ENCODE measurements at places on chromosomes 1 and 21.

DNA sequence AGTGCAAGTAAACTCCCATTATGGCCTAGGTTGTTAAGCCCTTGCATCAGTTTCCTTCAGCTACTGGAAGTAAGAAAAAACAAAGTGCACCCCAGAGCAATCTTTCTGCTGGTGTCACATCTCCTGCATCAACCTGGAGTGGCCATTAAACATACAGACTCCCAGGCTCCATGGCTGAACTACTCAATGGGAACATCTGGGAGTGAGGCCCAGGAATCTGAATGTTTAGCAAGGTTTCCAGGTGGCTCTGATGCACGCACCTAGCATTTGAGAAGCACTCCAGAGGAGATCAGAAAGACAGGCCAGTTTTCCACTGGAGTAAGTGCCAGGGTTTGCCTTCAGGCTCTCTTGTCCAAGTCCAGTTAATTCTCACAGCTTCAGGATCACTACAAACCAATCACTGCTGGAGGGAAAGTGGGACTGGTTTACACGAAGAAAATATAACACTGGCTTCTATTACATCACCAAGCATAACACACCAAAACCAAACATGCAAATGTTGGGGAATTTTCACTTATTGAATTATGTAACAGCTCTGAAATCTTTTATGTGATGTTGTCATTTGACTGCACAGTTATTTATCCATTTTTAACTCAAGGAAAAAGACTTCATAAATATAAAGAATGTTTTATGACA lies 22.3 kb upstream of the ABCA4 start:
- DNase-seq = no peak

DNA sequence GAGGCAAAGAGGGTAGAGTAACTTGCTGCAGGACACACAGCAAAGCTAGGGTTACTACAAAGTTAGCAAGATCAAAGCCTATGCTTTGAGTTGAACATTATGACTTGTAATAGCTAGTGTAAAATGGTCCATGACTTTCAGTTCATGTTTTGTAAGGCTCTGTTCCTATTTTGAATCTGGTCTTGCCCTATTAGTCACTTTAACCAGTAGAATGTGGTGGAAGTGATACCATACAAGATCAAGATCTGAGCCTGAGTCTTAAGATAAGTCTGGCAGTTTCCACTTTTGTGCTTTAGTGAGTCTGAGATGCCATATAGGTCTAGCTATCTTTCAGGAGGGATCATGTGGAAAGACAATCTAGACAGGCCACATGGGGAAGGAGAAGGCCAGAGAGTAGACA lies 282.1 kb upstream of the BRINP3 start:
- DNase-seq = peak; percentile 2

- DNase-seq = no peak
Measured at GRCh38 chr1:32716312-32717148, 14.0 kb upstream of the SYNC start.

DNA sequence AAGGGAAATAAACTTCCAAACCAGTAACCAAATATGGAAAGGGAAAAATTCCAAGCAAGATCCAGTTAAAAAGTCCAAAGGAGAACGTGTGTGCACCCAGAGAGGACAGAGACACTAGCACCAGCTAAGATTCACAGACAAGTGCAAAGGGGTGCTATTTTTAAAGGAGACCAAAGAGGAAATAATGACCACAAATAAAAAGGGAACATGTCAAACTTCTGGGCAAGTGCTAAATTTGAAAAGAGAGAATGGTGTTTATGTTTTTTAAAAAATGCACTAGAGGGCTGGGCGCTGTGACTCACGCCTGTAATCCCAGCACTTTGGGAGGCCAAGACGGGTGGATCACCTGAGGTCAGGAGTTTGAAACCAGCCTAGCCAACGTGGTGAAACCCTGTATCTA lies 8.6 kb downstream of the JAM2 start:
- DNase-seq = no peak

GRCh38 chr1:150574260-150575071 lies 4.9 kb downstream of the MCL1 start:
- DNase-seq = no peak

DNA sequence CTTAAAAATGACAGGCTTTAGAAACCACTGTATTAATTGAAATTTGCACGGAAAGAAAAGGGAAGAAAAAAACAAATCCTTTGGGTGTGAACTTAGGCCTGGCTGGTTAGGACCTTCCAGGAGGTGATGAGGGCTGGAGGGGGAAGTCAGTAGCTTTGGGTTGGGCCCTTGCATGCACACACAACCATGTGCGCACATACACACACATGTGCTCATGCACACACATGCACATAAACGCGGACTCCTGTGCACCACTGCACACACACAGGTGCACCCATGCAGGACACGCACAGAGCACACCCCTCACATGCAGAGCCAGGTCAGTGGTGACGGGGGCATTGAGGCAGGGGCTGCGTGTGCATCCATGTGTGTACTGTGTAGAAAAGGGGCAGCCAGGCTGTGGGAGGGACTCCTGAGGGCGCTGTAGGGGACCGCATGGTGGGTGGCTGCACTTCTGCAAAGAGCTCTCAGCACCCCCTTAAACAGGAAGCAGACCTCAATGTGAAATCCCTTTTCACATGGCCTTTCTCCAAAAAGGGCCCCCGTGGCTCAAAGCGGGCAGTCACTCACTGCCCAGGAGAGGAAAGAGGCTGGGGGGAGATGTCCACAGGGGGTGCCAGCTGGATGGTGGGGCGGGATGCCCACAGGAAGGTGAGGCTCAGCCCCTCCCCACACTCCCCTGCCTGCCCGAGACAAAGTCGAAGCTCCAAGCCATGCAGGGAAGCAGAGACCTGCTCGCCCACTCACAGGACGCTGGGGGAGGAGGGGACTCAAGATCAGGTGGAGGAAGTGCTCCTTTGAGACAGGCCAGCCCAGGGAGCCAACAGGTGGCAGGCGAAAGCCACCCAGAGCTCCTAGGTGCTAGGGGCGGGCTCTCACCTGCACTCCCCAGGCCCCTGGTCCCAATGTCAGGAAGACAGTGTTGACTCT lies 95.2 kb downstream of the ITPKB start:
- DNase-seq = peak; percentile 80

DNA sequence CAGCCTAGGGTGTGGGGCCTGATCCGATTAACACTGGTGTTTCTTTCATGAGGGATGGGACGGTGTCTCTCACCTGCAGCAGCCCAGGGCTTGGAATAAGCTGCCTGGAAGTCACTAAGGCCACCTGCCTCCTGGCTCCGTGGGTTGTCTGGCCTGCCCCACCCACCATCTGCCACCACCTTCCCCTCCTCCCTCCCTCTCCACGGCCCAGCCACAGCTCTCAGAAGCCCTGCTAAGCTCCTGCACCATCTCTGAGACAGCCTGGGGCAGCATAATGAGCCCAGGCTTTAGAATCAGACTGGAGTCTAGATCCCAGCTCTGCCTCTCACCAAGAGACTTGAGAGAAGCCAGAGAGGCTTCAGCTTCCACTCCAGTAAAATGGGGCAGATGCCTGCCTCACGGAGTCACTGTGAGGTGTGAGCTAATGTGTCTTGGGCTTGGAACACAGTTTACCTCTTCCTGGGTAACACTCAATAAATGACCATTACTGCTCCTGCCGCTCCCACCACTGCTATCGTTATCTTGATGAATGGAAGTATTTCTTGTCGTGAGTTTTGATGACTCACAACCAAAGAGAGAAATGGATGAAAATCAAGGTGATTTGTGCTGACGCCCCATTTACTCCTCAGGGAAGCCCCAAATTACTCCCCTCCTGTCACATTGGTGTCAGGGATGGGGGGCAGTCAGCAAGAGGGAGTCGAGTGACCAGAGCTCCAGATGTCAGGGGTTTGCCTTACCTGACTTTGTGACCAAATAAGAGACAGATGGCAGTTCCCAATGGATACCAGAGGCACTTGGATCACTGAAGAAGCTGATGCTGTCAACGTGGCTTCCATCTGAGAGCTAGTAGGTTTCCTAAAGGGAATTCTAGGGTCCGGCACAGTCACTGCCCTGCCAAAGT lies 23.5 kb upstream of the C1QA start:
- DNase-seq = no peak

DNA sequence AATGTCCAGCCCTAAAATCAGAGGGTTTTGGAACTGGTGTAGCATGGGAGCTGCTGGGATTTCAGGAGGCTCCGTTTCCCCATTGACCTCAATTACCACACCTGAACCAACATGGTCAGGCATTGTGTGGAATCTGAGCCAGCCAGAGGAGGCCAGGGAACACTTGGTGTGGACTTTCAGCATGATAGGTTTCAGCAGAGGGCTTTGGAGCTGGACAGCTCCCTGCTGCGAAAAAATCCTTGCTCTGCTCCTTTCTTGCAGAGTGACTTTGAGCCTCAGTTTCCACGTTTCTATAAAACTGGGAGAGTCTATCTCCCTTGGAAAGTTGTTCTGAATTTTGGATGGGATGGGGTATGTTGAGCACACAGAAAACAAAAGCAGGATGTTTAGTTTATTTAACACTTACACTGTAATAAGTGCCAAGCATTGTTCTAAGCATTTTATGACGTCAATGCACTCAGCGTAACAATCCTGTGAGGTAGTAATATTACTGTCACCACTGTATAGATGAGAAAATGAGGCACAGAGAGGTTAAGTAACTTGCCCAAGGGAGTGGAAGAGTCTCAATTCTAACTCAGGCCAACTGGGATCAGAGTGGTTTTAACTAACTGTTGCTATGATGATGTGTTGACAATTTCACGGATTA lies 168.0 kb downstream of the GRIK3 start:
- DNase-seq = no peak

DNA sequence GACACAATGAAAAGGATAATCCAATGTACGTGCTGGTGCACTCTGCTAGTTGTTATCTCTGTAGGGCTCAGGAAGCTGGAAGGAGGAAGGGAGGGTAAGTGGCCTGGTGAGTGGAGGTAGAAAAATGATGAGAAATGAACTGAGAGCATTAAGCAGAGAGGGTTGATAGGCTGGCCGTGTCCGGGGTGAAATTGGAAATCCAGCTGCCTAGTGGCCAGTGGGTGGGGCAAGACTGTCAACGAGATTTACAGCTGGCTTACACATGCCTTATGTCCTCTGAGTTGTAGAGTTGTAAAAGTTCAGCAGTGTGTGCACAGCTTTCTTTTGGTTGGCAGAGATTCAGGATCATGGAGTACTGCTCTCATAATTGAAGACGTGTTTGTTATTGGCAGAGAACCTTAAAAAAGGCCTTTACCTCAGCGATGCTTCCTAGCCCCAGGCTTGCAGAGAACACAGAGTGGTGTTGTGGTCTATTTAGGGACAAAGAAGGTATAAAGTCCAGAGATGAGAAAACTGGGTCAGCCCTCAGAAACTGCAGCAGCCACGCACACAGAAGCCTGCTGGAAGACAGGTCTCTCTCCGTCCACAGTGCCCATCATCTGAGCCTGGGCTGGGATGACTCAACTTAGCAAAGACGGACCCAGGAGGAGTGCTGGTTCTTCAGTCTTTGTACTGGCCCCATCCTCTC lies 132.4 kb downstream of the EDEM3 start:
- no peak for DNase-seq

GRCh38 chr1:102937401-102937800 lies 170.9 kb downstream of the COL11A1 start:
- DNase-seq = no peak

DNA sequence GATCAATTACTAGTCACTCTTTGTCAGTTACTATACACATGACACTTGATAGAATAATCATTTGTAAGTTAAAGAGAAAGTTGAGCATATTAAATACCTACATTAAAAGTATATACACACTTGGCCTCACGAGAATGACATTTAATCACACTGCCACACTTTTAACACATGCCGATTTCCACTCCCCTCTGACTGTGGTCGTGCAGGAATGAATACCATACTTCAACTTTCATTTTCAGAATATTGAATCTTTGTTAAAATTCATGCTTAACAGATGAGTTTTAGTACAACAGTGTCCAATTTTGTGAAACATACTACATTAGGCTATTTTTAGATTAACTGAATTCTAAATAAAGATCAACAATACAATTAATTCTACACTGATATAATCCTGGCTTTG lies 78.2 kb upstream of the SDC3 start:
- no peak for DNase-seq

GRCh38 chr1:49234988-49235387 lies 458.3 kb upstream of the BEND5 start:
- DNase-seq = no peak

- DNase-seq = no peak
Measured at GRCh38 chr1:205060746-205061145, 17.7 kb downstream of the CNTN2 start.

GRCh38 chr1:180026556-180026955 lies 71.9 kb downstream of the CEP350 start:
- no peak for DNase-seq

DNA sequence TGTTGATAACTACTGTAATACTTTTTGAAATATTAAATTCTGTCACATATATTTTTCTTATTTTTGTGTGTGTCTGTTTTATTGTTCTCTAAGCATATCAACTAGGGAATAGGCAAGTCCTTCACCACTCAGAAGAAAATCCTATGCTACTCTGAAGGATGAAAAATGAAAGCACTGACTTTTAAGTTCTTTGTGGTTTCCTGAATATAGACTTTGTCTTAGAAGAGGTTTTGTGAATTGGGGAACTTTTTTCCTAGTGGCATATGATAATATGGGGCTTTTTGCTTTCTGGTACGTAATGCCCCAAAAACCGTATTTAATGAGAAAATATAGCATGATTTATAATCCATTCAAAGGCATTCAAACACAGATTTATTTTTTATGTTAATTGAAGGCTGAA lies 136.0 kb downstream of the SNX7 start:
- no peak for DNase-seq

DNA sequence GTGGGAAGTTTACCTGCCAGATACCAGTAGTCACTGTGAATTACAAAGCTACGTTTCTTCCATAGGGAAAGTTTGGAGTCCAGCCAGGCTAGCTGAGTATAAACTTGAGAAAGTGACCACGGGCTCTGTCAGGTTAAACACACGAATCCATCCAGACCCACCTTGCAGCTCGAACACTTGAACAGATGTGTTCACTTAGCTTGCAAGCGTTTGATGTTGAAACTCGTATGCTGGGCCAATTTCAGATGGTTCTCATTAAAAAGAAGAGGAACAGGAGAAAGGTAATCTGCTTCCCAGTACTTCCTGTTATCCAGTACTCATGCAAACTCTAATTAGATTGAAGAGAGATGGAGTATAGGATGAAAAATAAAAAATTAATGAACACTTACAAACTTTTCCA lies 636.4 kb downstream of the SMYD3 start:
- no peak for DNase-seq

DNA sequence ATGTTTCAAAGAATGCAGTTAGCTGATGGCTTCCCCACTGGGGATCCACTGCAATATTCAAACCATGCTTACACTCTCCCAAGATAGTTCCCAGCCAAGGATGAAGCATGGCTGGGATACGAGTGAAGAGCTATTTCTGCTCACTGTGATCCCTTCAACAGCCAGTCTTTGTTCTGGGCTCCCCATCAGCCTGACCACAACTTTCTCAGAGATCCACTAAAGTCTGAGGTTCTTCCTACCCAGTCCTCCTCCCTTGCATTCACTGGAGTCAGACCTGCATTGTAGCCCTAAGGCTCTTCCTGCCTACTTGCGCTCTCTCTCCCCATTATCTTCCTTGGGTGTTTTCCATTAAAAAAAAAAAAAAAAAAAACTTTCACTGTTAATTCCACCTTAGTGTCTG lies 101.4 kb downstream of the TTLL7 start:
- DNase-seq = no peak

- peak; percentile 24 for DNase-seq
Measured at GRCh38 chr1:154760469-154760933, 109.6 kb downstream of the KCNN3 start.

GRCh38 chr21:45514311-45515021 lies 27.8 kb downstream of the SLC19A1 start:
- DNase-seq = no peak

- no peak for DNase-seq
Measured at GRCh38 chr1:156229809-156230472, 12.0 kb upstream of the BGLAP start.

GRCh38 chr1:224616756-224617409 lies 766 bp downstream of the CNIH3 start:
- DNase-seq = no peak

All from inflammatory macrophage (primary cell).